CD4-positive, alpha-beta T cell (primary cell): ENCODE measurements at places on chromosomes 13 and 19. TPM values are rescaled to one million over a fixed set of nuclear protein-coding genes. Genes with fewer than 3 reads are reported as not detected.

GRCh38 chr13:46662690-46663089 is 109.7 kb downstream of the LRCH1 start:
- DNase-seq, result no peak

GRCh38 chr13:108226184-108226583 is 8.0 kb downstream of the ABHD13 start:
- DNase-seq, result no peak

DNA sequence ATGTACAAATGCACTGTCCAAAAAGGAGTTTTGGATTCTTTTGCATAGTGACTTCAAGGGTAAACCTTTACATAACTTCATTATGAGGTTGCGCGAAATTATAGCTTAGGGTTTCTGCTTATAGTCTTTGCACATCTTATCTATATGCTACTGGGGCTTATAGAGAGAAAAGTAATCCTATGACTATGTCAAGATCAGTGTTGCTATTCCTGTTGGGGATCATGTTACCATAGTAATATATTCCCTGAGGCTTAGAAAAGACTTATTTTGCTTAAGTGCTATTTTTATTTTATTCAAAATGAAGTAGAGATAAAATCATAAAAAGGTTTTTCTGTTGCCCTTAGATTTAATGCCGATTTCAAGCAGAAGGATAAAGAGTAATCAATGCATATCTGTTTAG is 14.7 kb upstream of the POSTN start:
- DNase-seq, result no peak

GRCh38 chr19:8045872-8046568 is 6.5 kb upstream of the CCL25 start:
- DNase-seq, result no peak

DNA sequence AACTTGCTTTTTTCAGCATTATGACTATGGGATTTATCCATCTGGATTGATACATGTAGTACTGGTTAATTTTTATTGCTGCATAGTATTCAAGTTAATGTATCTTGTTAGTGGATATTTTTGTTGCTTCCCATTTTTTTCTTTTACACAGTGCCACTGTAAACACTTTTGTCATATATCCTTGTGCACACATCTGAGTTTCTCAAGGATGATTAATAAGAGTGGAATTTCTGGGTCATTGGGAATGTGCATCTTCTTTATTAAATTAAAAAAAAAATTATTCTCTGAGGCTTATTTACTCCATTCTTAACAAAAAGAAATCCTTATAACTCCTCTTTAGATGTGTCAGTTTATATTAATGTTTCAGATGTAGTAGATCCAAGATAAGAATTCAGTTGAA is 27.3 kb downstream of the B3GLCT start:
- no peak for DNase-seq

GRCh38 chr19:47026156-47026555 is 6.5 kb downstream of the NPAS1 start:
- no peak for DNase-seq

GRCh38 chr19:18446811-18447359 is 9.0 kb upstream of the ISYNA1 start:
- DNase-seq, result no peak

DNA sequence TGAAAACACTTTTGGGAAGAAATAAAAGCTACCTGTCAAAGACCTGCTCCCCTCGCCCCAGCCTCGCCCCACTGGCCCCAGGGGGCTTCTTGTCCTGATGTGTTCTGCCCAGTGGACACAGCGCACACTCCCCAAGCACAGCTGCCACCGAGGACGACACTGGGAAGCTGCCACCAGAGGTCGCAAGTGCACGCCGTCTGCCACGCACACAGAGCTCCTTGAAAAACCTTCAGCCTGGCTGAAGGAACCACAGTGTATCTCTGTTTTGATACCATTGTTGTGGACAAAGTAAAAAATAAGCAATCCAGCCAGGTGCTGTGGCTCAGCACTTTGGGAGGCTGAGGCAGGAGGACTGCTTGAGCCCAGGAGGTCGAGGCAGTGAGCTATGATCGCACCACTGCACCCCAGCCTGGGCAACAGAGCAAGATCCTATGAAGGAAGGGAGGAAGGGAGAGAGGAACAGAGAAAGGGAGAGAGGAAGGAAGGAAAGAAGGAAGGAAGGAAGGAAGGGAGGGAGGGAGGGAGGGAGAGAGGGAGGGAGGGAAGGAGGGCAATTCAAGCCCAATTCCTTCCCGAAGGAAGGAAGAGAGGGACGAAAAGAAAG is 57.3 kb downstream of the CEBPG start:
- DNase-seq, result peak; percentile 83

GRCh38 chr13:34657716-34658115 is 284.4 kb upstream of the NBEA start:
- no peak for DNase-seq

GRCh38 chr13:110492679-110493593 is 68.6 kb downstream of the RAB20 start:
- no peak for DNase-seq

DNA sequence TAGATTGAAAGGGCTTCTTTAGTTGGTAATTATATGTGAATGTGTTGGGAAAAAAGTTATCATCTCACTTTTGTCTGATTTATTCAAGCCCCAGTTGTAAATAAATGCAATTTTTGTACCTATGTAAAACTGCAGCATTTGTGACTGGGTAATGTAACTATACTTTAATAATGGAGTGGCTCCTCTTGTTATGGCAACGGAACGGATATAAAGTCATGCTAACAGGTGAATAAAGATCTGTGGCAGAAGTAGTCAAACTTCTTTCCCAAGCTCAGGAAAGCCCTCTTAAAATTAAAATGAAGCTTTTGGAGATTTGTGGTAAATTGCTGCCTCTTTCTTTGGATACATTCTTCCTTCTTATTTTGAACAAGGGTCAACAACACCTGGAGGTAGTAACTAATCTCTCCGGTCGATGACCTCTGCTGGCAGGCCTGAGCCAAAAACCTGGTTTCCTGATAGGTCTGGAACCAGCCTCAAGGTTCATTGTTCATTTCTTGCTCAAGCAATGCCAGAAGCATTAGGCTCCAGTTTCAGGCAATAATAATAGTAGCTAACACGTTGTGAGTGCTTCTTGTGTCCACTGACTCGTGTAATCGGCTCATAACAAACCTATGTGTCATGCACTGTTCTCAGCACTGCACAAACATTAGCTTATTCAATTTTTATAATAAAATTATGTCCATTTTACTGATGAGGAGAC is 313.4 kb upstream of the DACH1 start:
- no peak for DNase-seq

GRCh38 chr13:95722241-95722640 is 45.3 kb downstream of the DNAJC3 start:
- no peak for DNase-seq

DNA sequence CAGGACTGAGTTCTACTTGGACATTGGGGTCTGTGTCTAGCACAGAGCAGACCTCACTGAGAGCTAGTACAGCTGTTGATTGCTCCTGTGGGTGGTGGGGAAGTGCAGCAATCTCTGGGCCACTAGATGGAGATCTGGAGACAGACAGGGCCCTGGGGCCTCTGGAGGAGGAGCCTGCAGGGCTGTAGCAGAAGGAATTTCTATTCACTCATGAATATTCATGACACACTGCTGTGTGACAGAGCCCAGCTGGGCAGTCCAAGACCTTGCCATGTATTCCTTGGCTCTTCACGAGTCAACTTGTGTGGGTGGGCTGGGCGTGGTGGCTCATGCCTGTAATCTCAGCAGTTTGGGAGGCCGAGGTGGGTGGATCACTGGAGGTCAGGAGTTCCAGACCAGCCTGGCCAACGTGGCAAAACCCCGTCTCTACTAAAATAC is 37.5 kb downstream of the SUGP2 start:
- no peak for DNase-seq

DNA sequence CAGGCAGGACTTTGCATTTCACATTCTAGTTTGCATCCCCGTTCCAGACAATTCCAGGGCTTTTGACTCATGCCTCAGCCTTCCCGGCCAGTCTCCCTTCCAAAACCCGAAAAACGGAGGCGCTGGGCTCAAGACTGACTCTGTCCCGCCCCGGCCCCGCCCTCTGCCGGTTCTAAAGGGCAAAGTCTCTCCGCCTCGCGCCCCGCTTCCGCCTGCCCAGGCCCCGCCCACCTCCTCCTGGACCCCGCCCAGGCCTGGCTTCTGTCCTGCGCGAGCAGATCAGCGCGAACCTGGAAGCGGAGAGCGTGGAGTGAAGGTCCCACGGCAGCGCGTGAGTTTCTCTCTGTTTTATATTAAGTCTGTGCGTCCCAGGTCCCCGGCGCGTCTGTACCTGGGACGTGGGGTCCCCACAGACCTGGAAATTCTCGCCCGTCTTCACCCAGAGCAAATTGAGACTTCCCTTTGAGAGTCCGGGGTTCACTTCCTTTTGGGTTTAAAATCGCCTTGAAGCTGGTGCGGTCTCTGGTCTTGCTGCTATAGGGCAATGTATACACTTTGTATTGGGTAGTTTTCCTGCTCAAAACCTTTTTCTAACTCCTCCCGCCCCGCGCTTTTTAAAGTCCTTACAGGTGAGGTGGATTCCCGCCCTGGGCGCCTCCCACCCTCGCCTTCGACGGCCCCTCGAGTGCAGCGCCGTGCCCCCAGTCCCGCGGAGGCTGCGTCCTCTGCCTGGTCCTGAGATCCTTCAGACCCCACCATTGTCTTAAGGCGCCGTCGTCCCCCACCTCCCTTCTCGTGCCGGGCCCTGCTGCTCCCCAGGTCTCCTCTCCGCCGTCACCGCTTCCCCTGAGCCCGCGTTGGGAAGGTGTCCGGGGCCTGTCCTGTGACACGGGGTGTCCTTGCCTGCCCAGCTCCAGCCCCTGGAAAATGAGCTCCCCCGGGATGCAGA is 31.2 kb downstream of the ZNF701 start:
- peak; percentile 93 for DNase-seq

DNA sequence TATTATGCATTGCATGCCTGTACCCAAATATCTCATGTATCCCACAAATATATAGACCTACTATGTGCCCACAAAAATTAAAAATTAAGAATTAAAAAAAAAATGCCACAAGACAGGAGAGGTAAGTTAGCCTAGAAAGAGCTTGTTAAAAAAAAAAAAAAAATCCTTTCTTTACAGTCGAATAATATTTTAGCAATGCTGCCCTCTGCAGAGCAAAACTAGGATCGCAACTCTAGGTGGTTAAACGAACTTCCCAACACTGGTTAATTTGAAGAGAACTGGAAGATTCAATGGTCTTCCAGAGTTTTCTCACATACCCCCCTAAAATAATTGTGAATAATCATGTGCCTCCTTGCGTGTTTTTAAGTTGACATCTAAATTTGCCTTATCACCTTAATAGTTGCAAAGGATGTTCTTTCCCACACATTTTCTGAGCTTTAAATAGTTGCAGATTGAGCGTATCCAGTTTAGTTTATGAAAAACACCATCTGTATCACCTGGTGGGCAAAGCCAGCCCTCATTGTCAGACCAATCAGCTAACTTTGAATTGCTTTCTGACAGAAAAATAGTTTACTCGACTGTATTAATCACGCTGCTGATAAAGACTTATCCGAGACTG is 47.4 kb upstream of the RCBTB2 start:
- DNase-seq, result peak; percentile 64

Gene ALOX5AP
- 19.0 TPM for total RNA-seq

Gene ATP1A3
- total RNA-seq, result 4.6 TPM

Gene LILRB2
- 1.5 TPM for total RNA-seq

Gene IQCN
- 18.1 TPM for total RNA-seq

Gene LMTK3
- 18.9 TPM for total RNA-seq

Gene ZNF599
- 2.9 TPM for total RNA-seq
